Stimulated activated CD4-positive, alpha-beta T cell treated with anti-CD3 and anti-CD28 coated beads, TNF-alpha, amount 100 ng/mL, for 24 hours (primary cell): ENCODE measurements at places on chromosomes 6 and 20.

DNA sequence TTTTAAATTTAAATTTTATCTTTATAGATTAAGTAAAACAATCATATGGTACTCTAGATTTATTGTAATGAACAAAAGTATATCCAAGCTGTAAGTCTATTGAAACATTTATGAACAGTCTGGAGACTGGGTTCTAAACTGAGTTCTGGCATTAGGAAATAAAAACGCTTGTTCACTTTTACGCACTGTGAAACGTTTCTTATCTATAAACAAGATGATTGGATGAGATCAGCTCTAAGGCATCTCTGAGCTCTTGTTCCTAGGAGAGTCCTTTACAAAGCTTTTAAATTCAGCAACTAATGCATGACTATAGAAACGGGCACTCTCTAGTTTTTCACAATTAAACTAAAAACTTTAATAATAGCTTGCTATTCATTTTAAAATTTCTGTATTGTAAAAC is 6.8 kb downstream of the HUS1B start:
- no peak for DNase-seq

GRCh38 chr20:62143081-62143956 is at the start of the genes PSMA7 and SS18L1:
Gene PSMA7 (minus strand): TSS chr20:62143394. CDS start chr20:62143303, 91 bp downstream.
Gene SS18L1 (plus strand): TSS chr20:62143769. CDS start chr20:62143821, 52 bp downstream.
- DNase-seq, result peak; percentile 82

GRCh38 chr6:111610548-111611172 is 5.0 kb upstream of the TRAF3IP2 start:
- DNase-seq, result no peak

GRCh38 chr6:67883500-67884366 is 751.3 kb upstream of the ADGRB3 start:
- no peak for DNase-seq

GRCh38 chr6:4496284-4496683 is 279.9 kb upstream of the CDYL start:
- DNase-seq, result no peak

DNA sequence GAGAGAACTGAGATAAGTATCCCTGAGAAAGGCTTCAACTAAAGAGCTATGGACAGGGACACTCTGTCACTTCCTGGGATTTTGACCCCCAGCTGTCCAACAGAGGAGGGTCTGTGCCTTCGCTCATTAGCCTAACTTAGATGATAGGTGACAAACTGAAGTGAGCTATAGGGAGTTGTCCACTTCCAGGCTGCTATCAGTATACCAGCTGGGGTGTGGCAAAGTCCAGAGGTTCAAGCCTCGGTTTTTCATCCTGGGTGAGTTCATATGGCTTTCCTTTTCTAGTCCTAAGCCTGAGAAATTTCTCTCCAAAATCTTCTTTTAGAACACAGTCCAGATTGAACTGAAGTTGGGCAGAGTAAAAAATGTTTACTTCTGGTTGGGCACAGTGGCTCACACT is 5.9 kb upstream of the PAQR8 start:
- no peak for DNase-seq

DNA sequence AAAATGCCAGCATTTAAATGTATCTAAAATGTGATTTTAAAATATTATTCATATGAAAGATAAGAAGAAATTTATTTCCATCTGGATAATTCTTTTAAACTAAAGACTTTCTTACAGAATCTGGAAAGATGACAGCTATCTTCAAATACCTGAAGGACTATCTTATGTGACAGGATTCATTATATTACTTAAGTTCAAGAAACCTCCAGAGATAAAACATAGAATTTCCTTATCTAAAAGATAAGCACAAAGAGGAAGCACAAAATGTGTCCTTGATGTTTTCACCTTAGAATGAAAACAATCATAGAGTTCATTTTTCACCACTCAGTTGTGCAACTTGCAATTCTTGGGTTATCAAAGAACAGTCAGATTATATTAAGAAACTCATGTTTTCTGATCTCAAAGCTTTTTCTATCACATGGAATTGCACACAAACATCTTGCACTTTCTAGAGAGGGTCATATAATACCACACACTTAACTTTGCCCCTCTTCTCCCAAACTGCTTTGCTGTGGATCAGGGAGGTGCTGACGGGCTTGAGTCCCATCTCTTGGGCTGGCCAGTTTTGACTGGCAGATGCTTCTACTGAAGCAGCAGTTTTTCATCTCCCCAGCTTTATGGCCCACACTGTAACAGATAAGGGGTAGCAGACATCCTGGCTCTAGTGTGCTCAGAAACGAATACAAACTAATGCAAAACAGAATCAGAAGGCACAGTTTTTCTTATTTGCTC is 467.4 kb downstream of the CDC5L start:
- DNase-seq, result no peak

DNA sequence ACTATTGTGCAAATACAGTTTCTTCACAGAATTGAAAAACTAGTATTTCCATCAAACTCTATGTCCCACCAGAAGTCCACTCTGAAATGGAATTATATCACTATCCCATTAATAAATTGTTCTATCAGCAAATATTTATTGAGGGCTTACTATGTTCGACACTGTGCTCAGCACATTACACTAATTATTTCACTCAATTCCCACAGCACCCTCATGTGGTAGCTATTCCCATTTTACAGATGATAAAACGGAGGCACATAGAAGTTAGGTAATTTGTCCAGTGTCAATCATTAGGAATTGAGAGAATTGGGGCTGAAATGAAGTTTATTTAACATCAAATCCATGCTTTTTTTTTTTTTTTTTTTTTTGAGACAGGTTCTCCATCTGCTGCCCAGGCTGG is 52.5 kb downstream of the MKKS start:
- DNase-seq, result no peak

DNA sequence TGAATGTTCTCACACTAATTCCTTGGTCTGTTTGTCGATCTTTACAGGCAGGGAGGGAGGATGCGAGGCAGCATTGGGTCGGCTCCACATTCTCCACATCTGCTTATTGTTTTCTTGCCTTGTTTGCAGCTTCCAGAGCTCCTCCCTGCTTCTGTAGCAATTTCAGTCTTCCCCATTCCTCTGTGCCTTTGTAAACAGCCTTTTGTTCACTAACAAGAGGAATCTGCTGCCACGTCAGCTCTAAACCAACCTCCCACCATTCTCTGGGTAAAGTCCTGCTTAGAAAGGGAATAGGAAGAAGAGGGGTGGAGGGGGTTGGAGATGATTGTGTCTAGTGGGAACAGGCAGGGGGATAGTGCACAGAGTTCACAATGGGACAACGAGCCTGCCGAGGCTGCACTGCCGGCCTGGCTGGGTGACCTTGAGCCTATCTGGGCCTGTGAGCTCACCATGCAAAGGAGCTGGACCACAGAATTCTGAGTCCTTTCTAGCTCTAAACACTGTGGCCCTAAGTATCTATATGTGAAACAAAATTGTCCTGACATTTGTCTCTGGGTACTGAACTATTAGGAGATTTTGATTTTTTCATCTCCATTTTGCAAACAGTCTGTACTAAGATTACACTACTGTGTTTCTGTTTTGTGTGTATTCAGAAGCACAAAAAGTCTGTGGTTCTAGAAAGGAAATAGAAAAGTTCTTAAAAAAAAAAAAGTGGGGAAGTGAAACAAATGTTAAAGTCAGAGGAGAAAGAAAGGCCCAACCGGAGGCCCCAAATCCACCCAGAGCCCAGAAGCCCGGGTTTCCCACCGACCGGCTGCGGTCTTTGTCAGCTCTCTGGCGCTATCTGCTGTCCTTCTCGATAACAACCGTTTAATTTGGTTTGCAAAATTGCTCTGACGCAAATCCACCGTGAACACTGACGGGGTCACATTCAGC is 1.4 kb upstream of the PRND start:
- peak; percentile 58 for DNase-seq
